ENCODE measurements at places on chromosomes 4 and X. TPM values are rescaled to one million over a fixed set of nuclear protein-coding genes. Genes with fewer than 3 reads are reported as not detected.

Gene LRCH2
- total RNA-seq = 0.26 TPM

Gene SRPK3
- total RNA-seq = under 0.01 TPM

Gene USO1
- total RNA-seq = 89.5 TPM

Gene MND1
- 1.3 TPM for total RNA-seq

Gene CT45A10
- not detected for total RNA-seq

Gene PPARGC1A
- 1.6 TPM for total RNA-seq

Gene FAM47C
- not detected for total RNA-seq

Gene EREG
- 30.7 TPM for total RNA-seq

Gene RTL9
- not detected for total RNA-seq

Measured in bronchial epithelial cell (primary cell).